ENCODE measurements at places on chromosomes 1 and 21.

DNA sequence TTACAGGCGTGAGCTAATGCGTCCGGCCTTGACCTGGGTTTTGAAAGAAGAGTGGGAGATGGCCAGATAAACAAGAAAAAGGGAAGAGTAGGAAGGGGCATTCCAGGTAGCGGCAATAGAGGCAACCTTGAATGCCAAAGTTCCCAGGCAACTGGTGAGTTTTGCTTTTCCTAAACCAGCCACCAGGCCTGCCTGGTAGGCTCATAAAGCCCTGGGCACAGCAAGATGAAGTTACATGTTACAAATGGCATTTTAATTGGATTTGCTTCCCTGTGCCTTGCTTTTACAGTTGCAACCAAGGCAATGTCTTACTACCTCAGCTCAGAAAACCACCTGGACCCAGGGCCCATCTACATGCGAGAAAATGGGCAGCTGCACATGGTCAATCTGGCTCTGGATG, 5.5 kb downstream of the LRRC42 start:
- no peak for DNase-seq

- no peak for DNase-seq
Measured at GRCh38 chr1:71565262-71565661, 484.4 kb upstream of the ZRANB2 start.

DNA sequence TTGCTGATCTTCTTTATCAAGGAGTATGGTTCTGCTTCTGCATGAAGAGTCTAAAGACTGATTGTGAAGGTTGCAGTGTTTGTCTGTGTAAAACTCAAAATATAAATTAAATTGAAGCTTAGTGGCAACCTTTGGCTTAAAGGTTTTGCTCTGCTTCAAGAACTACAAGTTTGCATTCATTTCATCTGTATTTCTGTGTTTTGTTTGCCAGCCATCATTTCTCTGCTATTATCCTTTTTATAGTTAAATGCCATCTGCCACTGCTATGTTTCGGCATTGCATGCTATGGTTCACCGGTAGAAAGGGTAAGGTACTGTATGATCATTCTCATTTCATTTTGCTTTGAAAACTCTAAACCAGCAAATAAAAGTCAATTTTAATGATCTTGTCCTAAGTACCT, 52.9 kb downstream of the OSBPL9 start:
- no peak for DNase-seq

- no peak for DNase-seq
Measured at GRCh38 chr1:175564119-175564518, 179.3 kb downstream of the TNR start.

GRCh38 chr21:38788275-38788905, 17.3 kb upstream of the ETS2 start:
- DNase-seq: no peak

All from activated CD4-positive, alpha-beta memory T cell treated with anti-CD3 and anti-CD28 coated beads, Interleukin-2, amount 10 ng/mL, durations not matched to agents 7 days and 5 days (primary cell).